ENCODE measurements at places on chromosomes 5 and 9. TPM values are rescaled to one million over a fixed set of nuclear protein-coding genes. Genes with fewer than 3 reads are reported as not detected.

IFNA2 gene
- total RNA-seq: not detected

PLCXD3 gene
- total RNA-seq: 5.1 TPM

PCDHB16 gene
- total RNA-seq: 0.20 TPM

TRIM14 gene
- 6.3 TPM for total RNA-seq

PCDHGA3 gene
- total RNA-seq: 1.2 TPM

MAP1B gene
- total RNA-seq: 225 TPM

HTR1A gene
- total RNA-seq: not detected

LCN10 gene
- under 0.01 TPM for total RNA-seq

LURAP1L gene
- 28.9 TPM for total RNA-seq

CCIN gene
- total RNA-seq: 0.39 TPM

NOL6 gene
- 29.4 TPM for total RNA-seq

ELAVL2 gene
- total RNA-seq: under 0.01 TPM

HSPB3 gene
- total RNA-seq: not detected

ABHD17B gene
- 14.0 TPM for total RNA-seq

SELENOP gene
- 68.3 TPM for total RNA-seq

ZFYVE16 gene
- total RNA-seq: 17.6 TPM

GIN1 gene
- 6.5 TPM for total RNA-seq

PDLIM4 gene
- total RNA-seq: 62.1 TPM

CCNB1 gene
- total RNA-seq: 156 TPM

CDH9 gene
- not detected for total RNA-seq

ADAMTS19 gene
- total RNA-seq: 0.39 TPM

CDX1 gene
- total RNA-seq: not detected

Data from subcutaneous preadipocyte (primary cell).